Lung (tissue), 17 donors: ENCODE measurements at places on chromosomes 13 and 19.

- DNase-seq: no peak
Observed at GRCh38 chr19:41927497-41928192, 604 bp downstream of the ERFL start.

DNA sequence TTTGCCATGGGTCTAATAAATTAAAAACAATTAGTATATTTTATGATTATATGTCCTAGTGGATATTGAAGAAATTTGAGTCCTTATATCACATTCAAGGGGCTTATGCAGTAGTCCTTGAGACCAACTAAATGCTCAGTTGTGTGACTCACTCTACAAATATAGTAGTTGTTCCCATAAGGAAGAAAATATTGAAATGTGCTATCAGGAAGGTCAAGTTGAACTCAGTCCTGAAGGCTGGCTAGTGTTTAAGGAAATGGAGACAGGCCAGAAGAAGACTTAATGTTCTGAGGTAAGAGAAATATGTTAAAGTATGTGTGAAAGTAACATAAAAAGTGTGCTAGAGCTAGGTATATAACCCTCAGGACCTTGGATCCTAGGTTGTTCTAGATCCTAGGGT, 766.1 kb upstream of the GPC6 start:
- no peak for DNase-seq

DNA sequence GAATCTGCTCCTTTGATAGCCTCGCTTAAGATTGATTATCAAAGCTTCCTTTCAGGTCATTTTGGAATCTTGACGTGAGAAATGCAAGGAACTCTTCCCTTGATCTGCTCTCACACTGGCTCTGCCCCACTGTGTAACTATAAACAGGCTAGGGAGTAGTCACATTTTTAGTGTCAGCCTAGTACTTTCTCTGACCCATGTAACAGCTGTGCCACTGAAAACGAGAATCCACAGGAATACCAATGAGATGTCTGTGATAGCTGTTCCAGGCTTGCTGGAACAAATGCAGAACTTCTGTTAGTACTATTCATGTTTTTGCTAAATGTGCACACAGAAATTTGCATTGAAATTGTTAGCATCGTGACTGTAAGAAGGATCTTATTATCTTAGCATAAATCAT, 221.3 kb downstream of the MYO16 start:
- no peak for DNase-seq

- no peak for DNase-seq
Observed at GRCh38 chr19:48530066-48530720, 18.6 kb upstream of the LMTK3 start.

DNA sequence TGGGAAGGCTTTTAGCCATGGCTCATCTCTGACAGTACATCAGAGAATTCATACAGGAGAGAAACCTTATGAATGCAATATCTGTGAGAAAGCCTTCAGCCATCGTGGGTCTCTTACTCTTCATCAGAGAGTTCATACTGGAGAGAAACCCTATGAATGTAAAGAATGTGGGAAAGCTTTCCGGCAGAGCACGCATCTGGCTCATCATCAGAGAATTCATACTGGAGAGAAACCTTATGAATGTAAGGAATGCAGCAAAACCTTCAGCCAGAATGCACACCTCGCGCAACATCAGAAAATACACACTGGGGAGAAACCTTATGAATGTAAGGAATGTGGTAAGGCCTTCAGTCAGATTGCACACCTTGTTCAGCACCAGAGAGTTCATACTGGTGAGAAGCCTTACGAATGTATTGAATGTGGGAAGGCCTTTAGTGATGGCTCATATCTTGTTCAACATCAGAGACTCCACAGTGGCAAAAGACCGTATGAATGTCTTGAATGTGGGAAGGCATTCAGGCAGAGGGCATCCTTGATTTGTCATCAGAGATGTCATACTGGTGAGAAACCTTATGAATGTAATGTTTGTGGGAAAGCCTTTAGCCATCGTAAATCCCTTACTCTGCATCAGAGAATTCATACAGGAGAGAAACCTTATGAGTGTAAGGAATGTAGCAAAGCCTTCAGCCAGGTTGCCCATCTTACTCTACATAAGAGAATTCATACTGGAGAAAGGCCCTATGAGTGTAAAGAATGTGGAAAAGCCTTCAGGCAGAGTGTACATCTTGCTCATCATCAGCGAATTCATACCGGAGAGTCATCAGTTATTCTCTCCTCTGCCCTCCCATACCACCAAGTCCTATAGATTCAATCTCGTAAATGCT, 10.7 kb downstream of the ZNF470 start:
- no peak for DNase-seq

GRCh38 chr13:108760541-108760940, 131.1 kb downstream of the MYO16 start:
- DNase-seq: no peak

GRCh38 chr13:111554539-111555267, 234.3 kb downstream of the TEX29 start:
- no peak for DNase-seq

- no peak for DNase-seq
Observed at GRCh38 chr19:45556835-45557234, 27.8 kb downstream of the OPA3 start.

DNA sequence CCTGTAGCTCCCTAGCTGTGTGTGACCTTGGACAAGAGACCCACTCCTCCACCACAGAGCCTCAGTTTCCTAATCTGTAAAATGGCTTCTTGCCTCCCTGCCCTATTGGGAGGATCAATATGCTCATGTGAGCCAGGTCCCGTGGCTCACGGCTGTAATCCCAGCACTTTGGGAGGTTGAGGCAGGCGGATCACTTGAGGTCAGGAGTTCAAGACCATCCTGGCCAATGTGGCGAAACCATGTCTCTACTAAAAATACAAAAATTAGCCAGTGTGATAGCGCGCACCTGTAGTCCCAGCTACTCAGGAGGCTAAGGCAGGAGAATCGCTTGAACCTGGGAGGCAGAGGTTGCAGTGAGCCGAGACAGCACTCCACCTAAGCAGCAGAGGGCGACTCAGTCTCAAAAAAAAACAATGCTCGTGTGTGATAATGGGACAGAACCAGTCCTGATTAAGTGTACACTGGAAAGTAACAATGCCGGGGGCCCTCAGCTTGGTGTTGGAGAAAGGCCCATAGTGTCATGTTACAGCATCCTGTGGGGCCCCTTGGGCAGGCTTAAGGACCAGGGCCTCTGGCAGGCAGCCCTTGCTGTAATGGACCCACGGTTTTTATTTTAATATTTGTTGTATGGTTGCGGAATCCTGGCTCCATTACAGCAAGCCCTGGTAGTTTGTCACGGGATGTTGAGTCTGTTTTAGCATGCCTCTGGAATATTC, 6.8 kb downstream of the RPS11 start:
- DNase-seq: peak; percentile 94

GRCh38 chr19:56765137-56765536, 75.4 kb downstream of the PEG3 start:
- peak; percentile 81 for DNase-seq

- DNase-seq: no peak
Observed at GRCh38 chr13:29537736-29538651, 57.5 kb downstream of the SLC7A1 start.

DNA sequence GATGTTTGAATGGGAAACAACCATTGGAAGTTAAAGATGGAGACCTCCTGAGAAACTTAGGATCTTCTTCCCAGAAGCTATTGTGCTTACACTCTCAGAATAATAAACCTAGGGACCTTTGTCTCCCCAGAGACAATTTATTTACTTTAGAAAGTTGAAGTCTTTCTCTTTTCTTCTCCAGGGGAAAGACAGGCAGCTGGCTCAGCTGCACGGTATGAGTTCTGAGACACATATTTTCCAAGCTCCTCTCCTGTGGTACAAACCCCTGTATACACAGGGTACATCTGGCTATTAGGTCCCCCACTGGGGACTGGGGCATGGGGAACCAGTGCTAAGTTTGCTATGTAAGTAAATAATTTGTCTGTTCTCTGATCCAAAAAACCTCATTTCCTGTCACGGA, 67.5 kb upstream of the POSTN start:
- DNase-seq: no peak

- DNase-seq: no peak
Observed at GRCh38 chr13:30409886-30410704, 12.2 kb upstream of the UBE2L5 start.

DNA sequence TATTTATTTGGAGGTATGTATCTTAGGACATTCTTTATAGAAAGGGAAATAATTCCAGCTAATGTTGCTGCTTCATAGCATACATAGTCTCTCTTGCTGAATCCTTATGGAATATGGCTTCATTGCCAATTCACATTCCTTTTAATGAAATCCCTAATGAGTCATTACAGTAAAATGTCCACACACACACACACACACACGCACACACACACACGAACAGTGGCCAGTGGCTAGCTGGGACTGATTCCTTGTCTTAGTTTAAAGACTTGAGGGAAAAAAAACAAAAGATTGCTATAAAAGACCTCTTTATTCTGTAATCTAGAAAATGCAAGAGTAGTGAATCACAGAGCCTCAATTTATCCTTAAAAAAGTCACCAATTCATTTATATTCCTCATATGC, 301.6 kb downstream of the SLITRK6 start:
- no peak for DNase-seq

DNA sequence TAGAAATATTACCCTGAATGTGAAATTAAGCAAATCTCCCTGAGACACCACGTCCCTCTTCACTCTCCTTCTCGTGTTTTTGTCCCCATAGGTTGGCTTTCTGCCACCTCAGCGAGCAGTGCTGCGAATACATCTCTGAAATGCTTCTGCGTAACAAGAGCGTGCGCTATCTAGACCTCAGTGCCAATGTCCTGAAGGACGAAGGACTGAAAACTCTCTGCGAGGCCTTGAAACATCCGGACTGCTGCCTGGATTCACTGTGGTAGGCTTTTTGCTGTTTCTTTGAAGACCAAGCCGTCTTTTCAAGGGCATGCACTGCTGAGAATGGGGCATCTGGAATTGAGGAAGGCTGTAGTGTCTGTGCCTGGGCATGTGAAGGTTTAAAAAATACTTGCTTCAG, 34.4 kb downstream of the NLRP4 start:
- no peak for DNase-seq

DNA sequence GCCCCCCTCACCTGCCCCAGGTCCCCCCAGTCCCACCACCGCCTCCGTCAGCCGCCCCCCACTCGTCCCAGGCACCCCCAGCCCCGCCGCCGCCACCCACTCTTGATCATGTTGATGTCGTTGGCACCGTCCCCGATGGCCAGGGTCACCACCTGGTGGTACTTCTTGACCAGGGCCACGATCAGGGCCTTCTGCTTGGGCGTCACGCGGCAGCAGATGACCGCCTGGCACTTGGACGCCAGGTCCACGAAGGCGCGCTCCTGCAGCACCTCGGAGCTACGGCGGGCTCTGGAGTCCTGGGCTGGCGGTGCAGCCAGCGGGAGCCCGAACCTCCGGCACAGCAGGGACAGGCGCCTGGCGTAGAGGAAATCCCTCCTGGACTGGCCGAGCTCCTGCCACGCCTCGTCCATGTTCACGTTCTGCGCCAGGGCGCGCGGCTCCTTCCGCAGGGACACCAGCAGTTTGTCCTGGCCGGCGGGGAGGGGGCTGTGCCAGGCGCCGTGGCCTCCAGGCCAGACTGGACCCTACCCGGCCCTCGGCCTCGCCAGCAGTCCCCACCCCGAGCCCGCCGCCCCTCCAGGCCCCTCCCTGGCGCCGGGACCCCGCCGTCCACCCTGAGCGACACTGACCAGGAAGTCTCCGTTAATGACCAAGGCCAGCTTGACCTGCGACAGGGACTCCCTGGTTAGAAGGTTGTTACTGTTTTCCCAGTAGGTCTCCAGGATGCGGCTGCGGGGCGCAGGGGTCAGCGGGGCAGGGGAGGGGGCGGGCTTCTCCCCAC, 22.6 kb downstream of the ATP8B3 start:
- DNase-seq: no peak

DNA sequence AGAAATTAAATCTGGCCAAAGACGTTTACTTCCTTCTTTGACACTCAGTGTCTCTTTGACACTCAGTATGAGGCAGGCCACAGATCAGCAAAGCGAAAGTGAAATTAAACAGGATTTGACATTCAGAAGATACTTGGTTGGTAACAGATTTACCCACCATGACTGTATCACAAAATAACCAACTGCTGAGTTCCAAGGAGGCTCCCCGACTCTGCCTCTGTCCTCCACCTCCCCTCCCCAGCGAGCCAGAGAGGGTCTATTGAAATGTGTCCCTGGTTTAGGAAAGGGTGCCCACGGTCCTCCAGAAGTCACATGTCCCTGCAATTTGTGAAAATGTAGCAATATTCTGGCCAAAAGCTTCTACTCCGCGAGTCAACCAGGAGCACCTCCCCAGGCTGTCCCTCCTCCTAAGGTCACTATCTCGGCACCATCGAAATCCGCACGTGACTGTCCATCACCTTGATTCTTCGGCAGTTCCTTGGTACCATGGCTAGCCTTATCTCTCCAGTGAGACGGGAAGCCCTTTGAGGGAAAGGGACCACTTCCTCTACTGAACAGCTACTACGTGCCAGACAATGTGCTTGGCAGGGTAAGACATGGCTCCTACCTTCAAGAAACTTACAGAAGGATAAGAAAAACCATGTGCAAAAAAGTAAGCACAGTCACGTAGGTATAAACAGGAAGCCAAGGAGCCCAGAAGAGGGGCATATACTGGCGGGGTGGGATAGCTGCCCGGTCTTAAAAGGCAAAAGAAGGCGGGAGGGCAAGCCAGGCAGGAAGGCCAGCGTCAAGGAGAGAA, 1.5 kb downstream of the N4BP2L1 start:
- DNase-seq: peak; percentile 57

DNA sequence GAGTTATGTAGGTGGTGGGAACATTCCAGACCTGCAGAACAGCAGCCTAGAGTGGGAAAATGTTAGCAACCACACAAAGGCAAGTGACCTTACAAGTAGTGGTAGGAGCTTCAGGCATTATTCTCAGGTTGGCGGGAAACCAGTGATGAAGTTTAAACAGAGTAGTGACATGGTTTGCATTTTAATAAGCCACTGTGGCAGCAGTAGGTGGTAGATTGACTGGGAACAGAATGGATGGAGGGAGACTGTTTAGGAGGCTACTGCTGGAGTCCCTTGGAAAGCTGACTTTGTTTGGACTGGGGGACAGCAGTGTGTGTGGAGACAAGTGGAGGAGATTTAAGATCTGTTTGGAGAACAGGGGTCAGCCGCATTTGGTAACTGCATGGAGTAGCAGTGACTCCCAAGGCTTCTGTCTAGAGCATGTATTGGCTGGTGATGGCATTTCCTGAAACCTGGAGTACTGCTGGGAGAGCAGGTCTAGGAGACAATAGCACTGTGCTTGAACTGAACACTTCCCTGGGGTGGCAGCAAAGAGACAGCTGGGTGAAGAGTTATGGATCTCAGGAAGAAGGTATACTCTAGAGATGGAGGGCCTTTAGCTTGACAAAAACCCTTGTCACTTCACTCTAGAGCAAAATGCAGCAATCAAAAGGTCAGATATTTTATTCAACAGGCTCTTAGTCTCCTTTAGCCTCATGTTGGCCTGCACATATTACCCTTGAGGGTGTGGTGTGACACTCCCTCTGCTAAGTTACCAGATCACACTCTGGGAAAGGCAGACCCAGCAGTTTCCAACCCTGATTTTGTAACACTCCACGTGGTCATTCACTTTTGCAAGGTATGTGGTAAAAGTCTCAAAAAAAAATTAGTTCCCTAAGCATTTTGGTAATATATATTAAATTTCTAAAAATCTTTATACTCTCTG, 70.3 kb downstream of the DHRS12 start:
- DNase-seq: no peak
